ENCODE measurements at places on chromosomes 12 and 14. TPM values are rescaled to one million over a fixed set of nuclear protein-coding genes. Genes with fewer than 3 reads are reported as not detected.

- DNase-seq, result no peak
These were observed 861.3 kb upstream of the MGAT4C start for GRCh38 chr12:87117526-87117925.

DNA sequence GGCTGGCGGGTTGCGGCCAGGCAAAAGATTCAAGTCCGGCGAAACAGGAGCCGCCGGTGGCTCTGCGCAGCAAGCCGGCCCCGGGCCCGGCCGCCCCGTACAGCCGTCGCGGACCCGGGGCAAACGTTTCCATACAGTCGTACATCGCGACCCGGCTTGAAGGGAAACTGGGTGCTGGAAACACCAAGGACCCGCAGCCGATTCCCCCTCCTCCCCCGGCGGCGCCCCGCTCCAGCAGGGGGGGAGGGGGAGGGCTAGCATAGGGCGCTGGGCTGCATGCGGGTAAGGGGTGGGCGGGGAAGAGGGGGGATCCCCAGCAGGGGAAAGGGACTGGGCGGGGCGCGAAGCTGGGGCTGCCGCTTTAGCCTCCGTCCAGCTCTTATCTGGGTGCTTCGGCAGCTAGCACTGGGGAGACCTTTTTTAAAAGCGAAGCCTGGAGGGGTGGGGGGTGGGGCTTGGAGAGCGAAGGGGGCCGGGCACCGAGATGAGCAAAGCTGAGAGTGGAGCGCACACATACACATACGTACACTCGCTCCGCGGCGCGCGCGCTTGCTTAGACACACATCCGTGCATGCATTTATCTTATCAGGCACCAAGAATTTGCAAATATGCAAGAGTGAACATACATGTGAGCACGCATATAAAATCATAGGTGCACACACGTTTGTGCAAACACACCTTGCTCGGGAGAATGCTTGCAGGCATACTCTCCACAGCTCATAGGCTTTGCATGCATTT is 11.9 kb downstream of the RARG start:
- DNase-seq, result peak; percentile 90

DNA sequence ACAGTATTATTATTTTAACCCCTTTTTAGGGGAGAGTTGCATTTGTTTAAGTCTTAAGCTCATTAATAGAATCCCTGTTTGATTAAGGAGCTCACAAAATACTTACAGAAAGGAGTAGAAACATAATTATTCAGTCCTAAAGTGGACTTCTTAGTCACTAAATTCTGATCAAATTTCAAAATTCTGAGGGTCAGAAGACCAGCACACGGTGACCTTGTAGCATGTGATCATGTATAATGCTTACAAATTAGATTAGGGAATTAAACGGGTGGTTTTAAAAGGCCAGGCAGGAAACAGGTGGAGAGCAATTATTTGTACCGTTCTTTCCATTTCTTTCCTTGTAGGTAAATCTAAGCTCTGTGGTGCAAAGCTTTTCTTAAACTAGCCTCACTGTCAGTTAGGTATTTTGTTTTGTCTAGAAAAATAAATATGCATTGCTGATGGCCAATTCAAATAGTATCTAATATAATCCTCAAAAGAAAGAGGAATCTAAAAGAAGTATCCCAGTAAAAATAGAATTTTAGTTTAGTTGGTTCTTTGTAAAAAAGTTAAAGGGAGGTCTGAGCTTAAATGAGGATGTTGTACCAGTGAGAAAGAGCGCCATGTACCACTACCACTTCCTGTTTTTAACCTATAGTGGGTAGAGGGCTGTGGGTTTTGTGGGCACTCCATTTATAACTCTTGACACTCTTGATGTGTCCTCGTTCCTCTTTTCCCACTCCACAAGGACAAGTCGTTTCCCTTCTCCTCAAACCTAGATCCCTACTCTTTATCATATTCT is 51.1 kb downstream of the SLC38A1 start:
- no peak for DNase-seq

DNA sequence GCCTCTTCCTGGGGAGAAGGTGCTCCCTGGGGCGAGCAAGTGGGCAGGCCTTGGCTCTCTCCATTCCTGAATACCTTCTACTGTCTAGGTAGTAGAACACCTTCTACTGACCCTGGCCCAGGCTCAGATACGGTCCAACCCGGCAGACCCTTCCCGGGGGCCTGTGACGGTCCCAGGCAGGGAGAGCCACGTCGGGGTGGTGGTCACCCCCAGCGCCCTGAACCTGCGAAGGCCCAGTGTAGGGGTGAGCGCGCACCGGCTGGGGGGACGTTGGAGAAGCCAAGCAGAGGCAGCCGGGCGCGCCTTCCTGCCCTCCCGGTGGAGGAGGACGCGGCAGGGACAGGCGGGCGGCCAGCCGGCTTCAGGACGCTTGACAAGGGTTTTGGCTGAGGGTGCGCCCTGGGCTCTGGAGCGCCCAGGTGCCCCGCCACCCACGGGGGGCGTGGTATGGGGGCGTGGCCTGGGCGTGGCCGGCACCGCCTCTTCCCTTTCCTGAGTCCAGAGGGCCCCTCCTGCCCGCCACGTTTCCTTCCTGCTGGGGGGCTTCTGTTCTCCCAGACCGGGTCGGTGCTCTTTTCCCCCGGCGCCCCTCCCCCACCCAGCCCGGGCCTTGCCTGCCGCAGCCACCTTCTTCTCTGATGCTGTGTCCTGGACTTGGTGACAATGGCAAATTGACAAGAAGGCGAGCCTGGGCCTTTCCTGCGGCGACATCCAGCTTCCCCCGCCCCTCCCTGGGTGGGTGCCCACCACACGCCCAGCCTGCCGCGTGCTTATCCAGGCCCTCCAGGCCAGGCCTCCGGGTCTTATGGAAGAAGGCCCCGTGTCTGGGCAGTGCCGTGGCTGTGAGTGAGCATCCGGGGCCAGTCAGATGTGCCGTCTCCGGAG is 24.5 kb upstream of the PPP1R13B start:
- peak; percentile 56 for DNase-seq

- DNase-seq, result no peak
These were observed 2.7 kb downstream of the FZD10 start for GRCh38 chr12:130164936-130165335.

GRCh38 chr12:63809566-63809965 is 29.9 kb downstream of the RXYLT1 start:
- no peak for DNase-seq

GRCh38 chr14:90060965-90061684 is 669 bp upstream of the KCNK13 start:
- DNase-seq, result no peak

DNA sequence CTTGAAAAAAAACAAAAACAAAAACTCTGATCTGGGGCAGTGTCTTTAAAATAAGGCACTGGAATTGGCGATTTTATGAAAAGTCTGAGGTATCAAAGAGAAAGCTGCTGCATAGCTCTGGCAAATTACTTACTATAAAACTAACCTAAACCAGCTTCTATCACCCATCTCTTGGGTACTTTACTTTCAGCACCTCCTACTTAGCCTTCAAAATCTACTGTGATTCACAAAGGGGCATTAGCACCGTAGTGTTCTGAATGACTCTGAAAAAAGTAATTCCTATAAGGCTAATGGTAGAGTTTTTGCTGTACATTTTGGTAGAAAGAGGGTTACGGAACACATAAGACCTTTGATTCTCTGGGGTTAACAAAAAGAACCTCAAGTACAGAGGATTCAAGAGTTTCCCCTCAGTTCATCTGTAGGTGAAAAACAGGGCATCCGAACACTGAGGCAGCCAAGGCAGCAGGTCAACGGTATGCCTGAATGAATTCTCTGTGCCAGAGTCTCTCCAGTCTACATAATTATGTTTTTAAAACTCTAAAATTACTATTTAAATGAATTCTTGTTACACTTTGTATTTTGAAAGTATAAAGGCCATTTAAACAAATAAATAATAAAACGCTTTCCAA is 101.5 kb downstream of the ELK3 start:
- DNase-seq, result peak; percentile 24

DNA sequence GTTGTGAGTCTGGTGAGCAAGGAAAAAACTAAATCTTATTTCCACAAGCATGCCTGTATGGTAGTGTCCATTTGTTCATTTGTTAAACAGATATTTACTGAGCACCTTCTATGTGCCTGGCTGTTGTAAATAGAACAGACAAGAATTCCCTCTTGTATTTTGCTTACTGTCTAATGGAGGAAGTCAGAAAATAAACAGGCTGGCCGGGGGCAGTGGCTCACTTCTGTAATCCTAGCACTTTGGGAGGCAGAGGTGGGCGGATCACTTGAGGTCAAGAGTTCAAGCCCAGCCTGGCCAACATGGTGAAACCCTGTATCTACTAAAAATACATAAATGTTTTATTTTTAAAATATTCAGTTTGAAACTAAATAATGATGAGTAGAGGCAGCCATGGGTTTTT is 79.3 kb downstream of the GTF2A1 start:
- no peak for DNase-seq

DNA sequence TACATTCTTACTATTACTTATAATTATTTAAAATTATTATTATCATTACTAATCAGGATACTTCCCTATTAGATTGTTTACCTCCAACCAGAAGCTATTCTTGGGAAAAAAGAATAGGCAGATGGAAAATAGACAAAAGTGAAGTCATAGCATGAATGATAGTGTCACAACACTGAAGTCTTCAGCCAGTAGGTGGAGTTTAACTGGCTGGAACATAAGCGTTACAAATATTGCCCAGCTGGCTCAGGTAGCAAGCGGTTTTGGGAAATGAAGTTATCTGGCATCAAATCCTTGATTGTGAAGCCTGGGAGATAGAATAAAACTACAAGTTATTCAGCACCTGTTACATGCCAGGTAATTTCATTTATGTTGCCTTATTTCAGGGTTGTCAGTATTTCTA is 762.9 kb downstream of the C12orf50 start:
- no peak for DNase-seq

- no peak for DNase-seq
These were observed 58.1 kb downstream of the DAAM1 start for GRCh38 chr14:59246566-59246965.

DNA sequence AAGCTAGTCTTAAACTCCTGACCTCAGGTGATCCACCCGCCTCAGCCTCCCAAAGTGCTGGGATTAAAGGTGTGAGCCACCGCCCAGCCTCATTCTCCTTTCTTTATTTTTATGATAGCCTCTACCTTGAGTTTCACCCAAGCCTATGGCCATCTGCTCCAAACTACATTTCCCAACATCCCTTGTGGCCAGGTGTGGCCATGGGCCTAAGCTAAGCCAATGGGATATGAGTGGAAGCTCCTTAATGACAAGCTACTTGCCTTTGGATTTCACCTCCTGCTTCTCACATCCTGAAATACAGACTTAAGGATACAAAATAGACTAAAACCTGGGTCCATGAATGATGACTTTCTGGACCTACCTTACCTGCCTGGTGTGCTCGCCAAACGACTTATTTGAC is 46.2 kb downstream of the DPF3 start:
- DNase-seq, result no peak

- no peak for DNase-seq
These were observed 391.3 kb downstream of the FLRT2 start for GRCh38 chr14:85921241-85921640.

- no peak for DNase-seq
These were observed 280.6 kb upstream of the RTL1 start for GRCh38 chr14:101184104-101184455.

DNA sequence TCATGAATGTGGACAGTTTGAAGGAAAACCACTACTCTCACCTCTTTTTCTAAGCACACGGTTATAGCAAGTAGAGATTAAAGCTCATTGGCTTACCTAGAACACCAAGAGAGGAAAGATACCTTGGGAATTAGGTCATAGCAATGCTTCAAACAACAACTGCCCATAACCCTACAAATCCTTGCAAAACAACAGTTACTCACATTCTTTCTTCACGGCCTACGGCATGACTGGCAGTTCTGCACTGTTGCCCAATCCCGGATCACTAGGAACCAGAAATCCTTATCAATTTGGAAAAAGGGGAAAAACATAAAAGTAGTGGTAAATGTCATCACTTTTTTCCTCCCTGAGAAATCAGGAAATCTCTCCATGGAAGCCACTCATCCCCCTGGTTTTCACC is 9.6 kb upstream of the ISM2 start:
- no peak for DNase-seq

DNA sequence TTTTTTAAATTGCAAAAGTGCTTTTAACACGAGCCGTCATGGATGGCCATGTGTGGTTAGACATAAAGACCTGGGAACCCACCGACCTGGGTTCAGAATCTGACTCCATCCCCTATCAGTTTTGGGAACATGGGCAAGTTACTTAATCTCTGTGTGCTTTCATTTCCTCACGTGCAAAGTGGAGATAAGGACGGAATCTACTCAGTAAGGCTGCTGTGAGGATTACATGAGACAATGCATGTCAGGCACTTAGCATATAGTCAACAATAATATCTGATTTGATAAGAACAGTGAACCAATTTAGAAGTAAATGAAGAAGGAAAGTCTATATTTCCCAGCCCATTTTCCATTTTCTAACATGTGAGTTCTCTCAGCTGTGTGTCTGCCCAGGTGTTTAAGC is 235.4 kb downstream of the SUDS3 start:
- no peak for DNase-seq

DNA sequence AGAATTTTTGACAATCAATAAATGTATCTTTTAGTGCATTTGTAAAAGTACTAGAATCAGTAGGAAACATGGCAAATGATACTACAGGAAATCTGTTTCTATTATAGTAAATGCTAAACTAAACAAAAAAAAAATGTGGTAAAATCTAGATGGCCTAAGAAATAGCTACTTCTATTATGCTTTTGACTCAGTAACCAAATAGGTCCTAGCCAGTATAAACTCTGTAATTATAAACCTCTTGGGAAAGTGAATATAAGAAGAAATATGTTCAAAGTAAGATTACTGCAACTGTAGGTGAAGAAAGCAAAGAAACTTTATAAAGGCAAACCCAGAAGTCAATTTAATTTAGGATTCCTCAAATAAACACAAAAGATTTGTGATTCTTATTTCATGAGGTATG is 581.2 kb downstream of the LRFN5 start:
- no peak for DNase-seq

GRCh38 chr12:6584293-6584692 is 16.2 kb upstream of the NOP2 start:
- no peak for DNase-seq

The MORN3 gene
- total RNA-seq, result 0.41 TPM

The GPR135 gene
- total RNA-seq, result 0.06 TPM

The P2RX2 gene
- total RNA-seq, result 0.17 TPM

The CLEC1A gene
- not detected for total RNA-seq

The COX8C gene
- not detected for total RNA-seq

The TTC6 gene
- total RNA-seq, result not detected

Data from G401 (cell line).